ENCODE measurements at places on chromosomes 4 and X.

- DNase-seq: no peak
Observed at GRCh38 chrX:45849261-45849862, 648.7 kb upstream of the DIPK2B start.

GRCh38 chrX:81662381-81662780 is 460.5 kb downstream of the SH3BGRL start:
- no peak for DNase-seq

GRCh38 chr4:54155936-54156335 is 56.0 kb downstream of the GSX2 start:
- DNase-seq: no peak

GRCh38 chr4:14143892-14144291 is 516.4 kb upstream of the BOD1L1 start:
- no peak for DNase-seq

- DNase-seq: no peak
Observed at GRCh38 chr4:86744570-86744969, 104.6 kb downstream of the SLC10A6 start.

DNA sequence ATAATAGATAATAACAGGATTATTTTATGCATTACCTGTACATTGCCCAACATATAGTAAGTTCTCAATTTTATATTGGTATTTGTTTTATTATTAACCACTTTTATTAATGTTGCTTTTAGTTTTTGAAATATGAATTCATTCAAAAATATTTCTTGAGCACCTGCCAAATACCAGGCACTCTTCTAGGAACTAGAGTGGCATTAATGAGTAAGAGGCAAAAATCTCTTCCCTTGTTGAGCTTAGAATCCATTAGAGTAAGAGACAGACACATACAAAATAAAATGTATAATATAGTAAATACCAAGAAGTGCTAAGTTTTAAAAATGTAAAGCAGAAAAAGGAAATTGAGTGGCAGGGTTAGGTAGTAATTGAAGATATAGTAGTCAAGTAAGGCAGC is 45.8 kb downstream of the TET2 start:
- DNase-seq: no peak

DNA sequence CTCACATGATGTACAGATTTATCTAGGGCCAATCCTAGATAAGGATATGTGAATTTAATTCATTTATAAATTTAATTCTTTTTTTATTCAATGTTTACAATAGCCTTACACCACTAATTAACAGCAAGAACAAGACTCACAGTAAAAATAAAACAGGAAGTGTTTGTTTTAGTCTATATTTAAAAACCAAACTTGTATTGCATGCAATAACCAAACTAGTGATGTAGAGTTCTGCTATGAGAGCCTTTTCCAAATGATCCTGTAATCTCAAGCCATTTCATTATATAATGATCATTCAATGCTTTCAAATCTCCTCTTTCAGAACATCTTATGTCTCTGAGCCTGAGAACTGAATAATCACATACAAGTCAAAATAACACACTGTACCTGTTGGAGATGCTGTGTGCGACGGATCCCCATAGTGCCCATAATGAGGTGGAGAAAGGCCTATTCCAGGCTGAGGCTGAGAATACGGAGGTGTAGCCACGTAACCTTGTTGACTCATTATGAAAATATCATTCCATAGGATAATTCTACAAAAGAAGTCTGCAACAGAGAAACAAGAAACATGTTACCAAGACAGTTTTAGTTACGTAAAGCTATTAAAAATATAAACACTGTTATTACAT is 2.6 kb downstream of the SEC24D start:
- DNase-seq: no peak

GRCh38 chr4:26326791-26327190 is 6.0 kb downstream of the RBPJ start:
- no peak for DNase-seq

DNA sequence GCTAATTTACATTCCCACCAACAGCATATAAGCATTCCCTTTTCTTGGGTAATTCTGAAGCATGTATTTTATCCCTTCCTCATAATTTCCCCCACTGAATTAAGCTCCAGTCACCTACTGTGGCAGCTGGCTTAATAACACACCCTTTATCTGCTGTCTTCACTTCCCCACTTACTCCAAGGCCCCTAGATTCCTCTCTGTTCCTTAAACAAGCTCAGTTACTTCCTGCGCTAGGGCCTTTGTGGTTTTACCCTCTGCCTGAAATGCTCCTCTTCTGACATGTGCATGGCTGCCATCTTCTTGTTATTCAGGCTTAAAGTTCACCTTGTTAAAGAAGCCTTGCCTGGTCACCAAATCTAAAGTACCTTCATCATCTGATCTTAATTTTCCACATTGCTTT is 47.2 kb upstream of the RPS6KA3 start:
- no peak for DNase-seq

DNA sequence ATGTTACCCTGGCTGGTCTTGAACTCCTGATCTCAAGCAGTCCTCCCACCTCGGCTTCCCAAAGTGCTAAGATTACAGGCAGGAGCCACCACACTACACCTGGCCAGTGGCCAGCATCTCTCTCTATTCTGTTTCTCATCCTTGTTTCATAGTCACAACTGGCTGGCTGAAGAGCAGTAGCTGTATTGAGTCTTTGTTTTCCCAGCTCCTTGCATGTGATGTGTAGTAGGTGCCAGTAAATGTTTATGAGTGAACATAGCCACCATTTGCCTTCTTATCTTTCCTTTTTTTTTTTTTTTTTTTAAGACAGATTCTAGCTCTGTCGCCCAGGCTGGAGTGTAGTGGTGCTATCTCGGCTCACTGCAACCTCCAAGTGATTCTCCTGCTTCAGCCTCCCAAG is 23.6 kb downstream of the NUDT9 start:
- no peak for DNase-seq

DNA sequence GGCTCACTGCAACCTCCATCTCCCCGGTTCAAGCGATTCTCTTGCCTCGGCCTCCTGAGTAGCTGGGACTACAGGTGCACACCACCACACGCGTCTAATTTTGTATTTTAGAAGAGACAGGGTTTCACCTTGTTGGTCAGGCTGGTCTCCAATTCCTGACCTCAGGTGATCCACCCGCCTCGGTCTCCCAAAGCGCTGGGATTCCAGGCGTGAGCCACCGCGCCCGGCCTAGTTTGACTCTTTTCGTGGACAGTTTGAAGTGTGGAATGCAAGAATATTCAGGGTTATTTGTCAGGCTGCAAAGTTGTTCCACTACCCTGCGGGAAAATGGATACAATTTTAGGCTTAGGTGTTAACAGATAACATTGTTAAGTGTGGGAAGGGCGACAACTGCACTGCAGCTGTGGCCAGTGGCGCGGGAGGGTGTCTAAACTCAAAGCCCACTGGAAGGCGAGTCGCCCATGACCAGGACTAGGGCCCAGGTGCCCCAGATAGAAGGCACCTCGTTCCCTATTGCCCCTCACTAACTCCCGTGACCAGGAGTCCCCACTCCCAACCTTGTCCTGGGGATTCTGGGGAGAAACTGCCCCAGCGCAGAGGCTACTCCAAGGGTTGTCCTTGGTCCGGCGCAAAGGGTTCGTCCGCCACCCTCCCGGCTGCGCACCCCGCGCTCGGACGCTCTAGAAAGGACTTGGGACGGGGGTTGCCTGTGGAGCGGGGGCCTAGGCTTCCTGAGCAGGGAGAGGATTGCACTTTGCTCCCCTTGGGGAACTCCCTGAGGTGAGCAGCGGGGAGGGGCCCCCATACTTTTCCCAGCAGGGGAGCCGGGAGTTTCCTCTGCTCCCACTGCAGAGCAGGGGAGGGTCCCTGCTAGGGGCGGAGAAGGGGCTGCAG is 1.1 kb upstream of the CD99 start:
- no peak for DNase-seq

DNA sequence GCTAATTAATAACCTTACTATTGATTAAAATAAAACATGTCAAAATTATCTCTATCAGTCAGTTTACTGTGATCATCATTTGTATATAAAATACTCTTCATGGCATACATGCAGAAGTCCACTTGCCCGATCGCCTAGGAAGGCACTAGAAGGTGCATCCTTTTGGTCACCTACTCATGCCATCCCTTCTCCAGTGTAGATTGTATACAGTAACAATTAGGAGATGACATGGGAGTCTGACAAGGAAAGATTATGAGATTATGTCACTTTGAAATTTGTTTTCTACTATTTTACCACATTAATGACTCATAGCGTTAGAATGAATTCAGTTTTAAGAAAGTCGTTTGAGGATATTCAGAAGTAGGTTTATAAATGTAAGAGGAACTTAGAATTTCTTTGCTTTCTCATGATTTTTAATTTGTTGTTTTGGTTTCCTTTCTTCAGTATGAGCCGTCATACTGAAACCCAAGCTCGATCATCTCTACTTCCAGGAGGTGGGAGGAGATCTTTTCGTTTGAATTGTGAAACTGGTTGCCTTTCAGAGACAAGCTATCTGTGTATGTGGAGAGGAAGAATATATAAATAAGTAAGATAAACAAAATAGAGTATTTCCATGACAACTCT is 51.1 kb upstream of the UNC5C start:
- DNase-seq: no peak

DNA sequence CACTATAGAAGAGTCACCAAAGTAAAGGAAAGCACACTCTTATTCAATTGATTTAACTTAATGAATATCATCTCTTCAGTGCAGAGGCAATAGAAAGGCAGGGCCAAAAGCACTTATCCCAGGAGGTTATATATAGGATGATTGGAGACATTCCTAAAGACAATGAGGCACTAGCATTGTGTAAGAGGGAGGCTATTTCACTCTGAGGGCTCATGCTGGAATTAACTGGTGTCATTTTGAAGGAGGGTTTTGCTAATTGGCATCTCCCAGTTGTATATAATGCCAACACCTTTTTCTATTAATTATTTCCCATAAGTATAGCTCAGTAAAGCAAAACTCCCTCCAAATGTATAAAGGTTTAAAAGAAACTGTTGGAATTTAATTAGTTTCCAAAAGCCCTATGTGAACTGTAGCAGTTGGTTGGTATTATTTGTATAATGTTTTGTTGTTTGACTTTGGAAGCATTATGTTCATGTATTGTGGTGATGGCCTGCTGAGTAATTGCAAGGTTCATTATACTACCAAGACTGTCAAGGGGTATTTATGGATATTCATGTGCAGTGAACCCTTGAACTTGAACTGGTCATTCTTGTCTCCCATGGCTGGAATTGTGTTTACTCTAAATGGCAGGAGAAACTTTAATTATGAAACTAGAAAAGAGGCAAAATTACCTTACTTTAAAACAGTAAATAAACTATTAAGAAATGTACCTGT is 270.3 kb downstream of the BMPR1B start:
- DNase-seq: no peak

- no peak for DNase-seq
Observed at GRCh38 chrX:154592505-154592904, 7.6 kb downstream of the CTAG1A start.

DNA sequence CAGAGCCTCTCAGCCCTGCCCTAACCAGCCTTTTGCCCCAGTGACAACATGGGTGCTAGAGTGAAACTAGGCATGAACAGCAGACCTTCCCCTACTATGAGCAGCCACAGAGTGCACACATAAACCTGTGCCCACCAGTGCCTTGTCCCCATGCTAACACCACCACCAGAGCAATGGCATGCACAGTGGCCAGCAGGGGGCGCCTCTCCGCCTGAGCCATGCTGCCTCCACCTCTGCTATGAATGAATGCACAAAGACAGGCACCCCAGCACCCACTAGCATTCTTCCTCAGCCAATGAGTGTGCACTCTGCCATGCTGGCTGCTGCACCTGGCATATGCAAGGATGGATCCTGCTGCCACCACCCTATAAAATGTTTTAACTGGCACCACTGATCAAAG is 286.9 kb upstream of the FGF16 start:
- DNase-seq: no peak

GRCh38 chr4:153520801-153521329 is 54.7 kb downstream of the TMEM131L start:
- DNase-seq: no peak
